ENCODE measurements at places on chromosomes 7 and 10.

DNA sequence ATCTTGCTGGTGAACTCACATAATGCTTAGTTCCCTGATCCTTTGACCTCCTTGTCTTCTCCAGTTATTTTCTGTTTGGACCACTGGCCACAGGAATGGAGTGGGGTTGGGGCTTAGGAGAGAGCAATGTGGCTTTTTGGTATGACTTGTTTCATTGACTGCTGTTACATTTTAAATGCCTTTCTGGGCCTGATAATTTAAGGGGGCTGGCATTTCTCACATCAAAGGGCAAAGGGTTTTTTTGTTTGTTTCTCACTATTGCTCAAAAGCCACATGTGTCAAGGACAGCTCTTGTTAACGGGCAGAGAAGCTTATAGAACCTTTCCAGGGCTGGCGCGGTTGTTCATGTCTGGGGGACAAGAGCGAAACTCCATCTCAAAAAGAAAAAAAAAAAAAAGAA lies 161.2 kb upstream of the TNRC18 start:
- DNase-seq = no peak

DNA sequence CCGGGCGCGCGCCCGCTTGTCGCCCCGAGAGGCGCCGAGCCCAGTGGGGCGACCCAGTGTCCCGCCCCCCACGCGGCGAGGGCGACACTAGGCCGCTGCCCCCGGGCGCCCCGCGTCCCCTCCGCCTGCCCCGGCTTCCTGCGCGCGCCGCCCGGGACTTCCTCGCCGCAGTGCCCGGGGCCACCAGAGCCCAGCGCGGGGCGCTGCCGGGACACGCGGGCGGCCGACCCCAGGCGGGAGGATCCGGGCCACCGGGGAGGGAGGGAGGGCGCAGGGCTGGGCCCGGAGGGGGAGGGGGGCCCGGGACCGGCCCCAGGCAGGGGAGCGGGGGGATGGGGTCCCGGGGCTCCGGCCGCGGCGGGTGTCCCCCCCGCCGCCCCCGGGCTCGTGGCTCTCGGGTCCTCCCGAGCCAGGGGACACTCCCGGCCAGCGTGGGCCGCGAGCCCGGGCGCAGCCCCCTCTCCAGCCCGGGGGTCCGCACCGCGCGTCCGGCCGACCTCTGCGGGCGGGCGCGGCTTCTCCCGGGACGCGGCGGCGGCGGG lies 435 bp upstream of the PWWP2B start:
- DNase-seq = peak; percentile 48

DNA sequence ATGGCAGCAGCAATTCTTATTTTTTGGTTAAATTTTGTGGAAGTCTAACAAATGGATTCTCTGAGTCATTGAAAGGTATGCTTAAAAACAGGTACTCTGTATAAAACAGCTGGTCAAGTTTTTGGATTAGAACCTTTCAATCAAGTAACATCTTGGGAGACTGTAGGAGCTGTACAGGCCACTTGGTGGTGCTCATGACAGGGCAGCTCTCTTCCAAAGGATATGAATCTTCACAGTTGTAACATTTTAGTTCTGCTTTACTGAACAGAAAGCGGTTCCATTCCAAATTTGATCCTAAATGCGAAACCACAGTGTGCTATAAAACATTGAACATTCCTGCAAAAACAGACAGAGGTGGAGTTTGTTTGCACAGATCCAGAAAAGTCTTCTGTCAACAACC lies 44.5 kb upstream of the AGR3 start:
- DNase-seq = peak; percentile 57

- DNase-seq = peak; percentile 77
These were observed 19.7 kb upstream of the PTPRZ1 start for GRCh38 chr7:121853307-121853706.

GRCh38 chr7:156438011-156438410 lies 202.6 kb upstream of the RNF32 start:
- no peak for DNase-seq

GRCh38 chr7:69172357-69173077 lies 425.8 kb upstream of the AUTS2 start:
- DNase-seq = peak; percentile 40

DNA sequence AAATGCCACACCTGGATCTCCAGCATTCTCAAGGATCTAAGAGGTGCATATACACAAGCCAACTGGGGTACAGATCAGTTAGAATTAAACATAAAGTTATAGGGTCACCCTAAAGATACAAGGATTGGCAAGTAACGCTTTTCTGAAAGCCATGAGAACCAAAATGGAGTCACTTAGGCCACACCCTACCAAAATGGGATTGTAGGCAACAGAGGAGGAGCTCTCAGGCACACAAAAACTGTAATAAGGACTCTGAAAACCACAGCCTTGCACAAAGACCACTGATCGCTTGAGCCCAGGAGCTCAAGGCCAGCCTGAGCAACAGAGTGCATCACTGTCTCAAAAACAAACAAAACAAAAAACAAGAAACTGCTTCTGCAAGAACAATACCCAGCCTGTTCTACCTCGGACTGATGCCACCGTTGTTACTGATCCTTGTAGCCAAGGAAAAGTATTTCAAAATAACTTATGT lies 35.5 kb downstream of the SVOPL start:
- no peak for DNase-seq

GRCh38 chr7:112994656-112995055 lies 92.0 kb downstream of the GPR85 start:
- peak; percentile 64 for DNase-seq

DNA sequence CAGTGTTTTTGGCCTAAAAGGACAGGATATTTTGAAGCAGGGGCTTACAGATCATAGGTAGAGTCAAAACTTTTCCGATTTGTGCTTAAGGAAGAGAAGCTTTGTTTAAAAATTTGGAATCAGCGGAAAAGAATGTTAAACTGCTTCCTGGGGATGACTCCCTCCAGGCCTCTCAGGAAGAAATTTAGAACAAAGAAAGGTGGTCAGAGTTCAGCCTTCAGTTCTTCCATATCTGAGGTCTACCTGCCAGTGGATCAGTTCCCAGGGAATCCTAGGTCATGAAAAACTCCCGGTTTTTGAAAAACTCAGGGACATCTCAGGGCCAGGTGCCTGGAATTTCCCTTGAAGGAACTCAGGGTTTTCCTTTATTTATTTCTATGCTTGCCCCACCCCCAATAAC lies 100.3 kb downstream of the MCU start:
- peak; percentile 48 for DNase-seq

DNA sequence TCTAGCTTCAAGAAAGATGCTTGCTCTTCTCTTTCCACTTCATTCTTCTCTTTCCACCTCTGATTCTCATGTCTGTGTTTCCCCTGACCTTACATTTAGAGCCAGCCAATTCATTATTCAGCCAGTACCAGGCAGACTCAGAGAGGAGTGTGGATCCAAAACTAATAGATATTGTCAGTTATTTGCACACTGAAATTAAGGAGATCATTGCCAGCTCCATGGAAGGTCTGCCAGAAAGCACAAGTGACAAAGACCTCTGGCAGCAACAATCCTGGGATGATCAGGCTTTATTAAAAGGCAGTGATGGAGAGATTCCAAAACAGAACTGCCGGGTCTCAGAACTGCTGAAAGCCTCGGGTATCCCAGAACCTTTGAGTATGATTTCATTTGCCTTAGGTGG lies 749.4 kb downstream of the XPNPEP1 start:
- DNase-seq = no peak

GRCh38 chr7:44101966-44102845 lies 1.9 kb upstream of the AEBP1 start:
- DNase-seq = no peak

DNA sequence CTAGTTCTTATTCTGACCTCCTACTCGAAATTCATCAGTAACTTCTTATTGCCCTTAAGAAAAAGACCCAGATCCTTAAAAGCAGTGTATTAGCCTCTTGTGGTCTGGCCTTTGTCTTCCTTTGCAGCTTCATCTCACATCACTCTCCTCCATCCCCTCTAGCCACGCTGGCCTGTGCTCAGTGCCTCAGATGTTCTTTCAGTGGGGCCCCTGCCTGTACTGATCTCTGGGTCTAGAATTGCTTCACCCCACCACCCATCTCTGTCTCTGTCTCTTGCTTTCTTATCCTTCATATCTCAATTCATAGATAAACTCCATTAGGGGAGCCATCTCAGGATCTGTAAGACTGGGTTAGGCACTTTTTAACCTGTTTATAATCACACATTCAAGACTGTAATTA lies 1178.5 kb upstream of the C7orf33 start:
- no peak for DNase-seq

DNA sequence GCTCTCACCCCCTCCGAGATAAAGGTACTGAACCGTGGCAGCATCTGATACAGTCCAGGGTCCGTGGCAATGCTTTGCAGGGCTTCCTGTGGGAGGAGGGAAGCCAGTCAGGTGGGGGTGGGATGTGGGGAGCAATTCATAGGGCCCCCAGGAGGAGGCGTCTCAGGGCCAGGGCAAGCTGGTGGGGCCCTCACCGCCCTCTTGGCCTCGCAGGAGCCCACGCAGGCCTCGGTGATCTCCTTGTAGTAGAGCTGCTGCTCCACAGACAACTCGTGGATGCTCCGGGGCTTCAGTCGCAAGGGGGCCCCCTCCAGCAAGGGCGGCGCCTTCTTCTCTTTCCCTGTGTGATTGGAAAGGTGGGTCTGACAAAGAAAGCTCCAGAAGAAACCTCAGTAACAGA lies 7.2 kb downstream of the TAF6 start:
- DNase-seq = no peak

- DNase-seq = no peak
These were observed 20.8 kb downstream of the ACSM6 start for GRCh38 chr10:95214793-95215192.

- DNase-seq = no peak
These were observed 47.9 kb upstream of the CCDC6 start for GRCh38 chr10:59954296-59954695.

DNA sequence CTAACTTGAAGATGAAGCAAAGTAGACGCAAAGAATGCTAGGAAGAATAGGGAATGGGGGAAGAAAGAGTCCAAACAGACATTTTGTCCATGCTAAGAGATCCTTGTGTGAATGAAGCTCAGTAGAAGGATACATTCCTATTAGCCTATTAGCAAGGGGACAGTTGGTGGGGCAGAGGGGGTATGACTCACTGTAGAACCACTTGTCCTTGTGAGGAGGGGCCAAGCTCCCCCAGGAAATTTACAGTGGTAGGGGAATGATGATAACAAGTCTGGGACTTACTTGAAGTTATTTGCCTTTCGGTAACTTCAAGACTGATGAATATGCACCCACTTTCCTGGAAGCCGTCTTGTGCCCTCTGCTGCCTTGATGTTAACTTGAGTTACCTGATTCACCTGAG lies 17.2 kb upstream of the SYPL1 start:
- no peak for DNase-seq

DNA sequence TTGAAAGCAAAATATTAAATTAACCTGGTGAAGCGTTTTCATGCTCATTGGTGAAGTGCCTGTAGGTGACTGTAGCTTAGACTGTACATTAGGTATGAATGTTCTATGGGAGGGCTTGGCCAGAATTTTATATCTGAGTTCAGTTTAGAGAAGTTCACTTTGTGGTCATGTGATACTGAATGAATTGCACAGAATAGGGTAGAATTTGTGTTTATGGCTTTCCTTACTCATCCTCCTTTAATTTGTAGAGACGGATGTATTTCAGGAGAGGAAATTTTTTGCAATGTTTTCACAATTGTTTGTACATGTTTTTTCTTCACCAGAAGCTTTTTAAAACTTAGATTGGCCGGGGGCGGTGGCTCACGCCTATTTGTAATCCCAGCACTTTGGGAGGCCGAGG lies 32.3 kb downstream of the REEP3 start:
- no peak for DNase-seq

GRCh38 chr7:93226310-93226709 lies at the start of gene HEPACAM2:
TSS of gene HEPACAM2 (minus strand) at chr7:93226469.
- DNase-seq = no peak

DNA sequence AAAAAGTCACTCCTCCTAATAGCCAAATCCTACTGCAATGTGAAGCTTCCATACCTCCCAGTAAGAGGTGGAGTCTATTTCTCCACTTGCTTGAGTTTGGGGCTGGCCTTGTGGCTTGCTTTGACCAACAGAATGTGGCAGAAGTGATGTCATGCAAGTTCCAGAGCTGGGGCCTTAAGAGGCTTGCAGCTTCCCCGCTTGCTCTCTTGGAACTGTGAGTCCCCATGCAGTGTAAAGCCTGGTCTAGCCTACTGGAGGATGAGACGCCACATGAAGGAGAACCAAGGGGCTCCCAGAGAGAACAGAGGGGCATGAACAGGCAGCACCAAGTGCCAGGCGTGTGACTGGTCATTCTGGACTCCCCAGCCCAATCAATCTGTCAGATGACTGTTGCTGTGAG lies 58.6 kb upstream of the OPALIN start:
- DNase-seq = no peak

DNA sequence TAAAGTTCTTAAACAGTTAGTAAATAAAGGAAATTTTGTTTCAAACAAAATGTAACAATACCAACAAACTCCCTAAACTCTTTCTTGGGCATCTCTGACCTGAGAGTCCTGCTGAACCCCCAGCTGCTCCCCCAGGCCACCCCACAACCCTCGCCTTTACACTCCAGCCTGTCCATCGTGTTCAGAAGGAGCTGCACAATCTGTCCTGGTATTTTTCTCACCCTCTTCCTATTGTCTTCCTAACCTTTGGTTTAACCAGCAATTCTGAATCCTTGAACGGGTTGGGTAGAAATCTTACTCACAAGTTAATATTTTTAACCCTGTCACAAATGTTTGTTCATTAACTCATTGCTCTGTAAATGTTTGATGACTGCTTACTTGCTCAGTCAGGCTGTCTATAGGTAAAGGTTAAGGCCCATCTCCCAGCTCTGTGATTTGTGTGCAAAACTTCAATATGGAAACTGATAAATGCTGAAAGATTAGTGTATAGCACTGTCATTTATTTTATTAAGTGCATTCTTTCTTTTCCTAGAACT lies 16.8 kb downstream of the SFRP4 start:
- DNase-seq = no peak

GRCh38 chr7:95126053-95126709 lies 198.2 kb downstream of the PON1 start:
- DNase-seq = no peak

- DNase-seq = no peak
These were observed 90.9 kb downstream of the DLG5 start for GRCh38 chr10:77835669-77836086.

DNA sequence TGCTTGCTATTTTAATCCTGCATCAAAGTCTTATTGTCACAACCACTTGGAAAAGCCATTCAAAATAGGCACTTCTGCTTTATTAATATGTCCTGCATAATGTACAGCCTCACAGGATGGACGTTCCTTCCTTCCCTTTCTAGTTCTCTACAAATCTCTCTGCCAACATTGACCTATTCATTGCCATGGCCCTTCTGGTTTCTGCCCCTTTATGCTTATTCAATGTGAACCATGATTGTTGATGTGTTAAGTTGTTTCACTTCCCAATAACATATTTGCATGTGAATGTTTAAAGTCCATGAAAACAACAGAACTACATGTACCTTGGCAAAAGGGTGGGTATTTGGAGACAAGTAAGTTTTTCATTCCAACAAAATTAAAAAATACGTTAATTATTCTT lies 45.7 kb downstream of the COL28A1 start:
- DNase-seq = no peak

- no peak for DNase-seq
These were observed 117.5 kb upstream of the UNC5B start for GRCh38 chr10:71094712-71095390.

- peak; percentile 20 for DNase-seq
These were observed 136.0 kb upstream of the WDR11 start for GRCh38 chr10:120715171-120715570.

GRCh38 chr7:6438427-6438826 lies 9.3 kb downstream of the DAGLB start:
- DNase-seq = no peak

Measured in trophoblast cell (in vitro differentiated cells and primary cell).